KG1 (cell line): ENCODE measurements at places on chromosomes 5 and 9.

DNA sequence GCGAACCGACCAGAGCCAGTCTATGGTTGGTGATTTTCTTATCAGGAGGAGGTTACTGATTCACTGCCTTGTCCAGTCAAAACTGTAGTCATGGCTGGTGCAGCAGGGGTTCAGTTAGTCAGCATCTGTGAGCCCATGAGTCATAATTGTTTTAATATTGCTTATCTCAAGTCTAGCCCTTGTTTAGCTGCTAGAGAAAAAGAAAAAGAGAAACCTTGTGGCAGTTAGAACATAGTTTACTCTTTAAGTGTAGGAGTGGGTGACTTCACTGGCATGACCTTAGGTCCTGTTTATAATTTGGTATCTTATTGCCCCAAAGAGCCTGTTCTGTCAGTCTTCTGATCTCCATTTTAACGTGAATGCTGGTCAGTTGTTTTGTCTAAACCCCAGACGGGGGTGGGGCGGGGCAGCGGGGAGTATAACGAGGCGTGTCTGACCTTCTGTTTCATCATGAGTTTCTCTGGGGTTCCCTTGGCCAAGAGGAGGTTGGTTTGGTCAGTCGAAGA is 76.9 kb upstream of the NFIL3 start:
- no peak for DNase-seq

- DNase-seq = no peak
Measured at GRCh38 chr5:87190041-87190440, 77.6 kb upstream of the RASA1 start.

DNA sequence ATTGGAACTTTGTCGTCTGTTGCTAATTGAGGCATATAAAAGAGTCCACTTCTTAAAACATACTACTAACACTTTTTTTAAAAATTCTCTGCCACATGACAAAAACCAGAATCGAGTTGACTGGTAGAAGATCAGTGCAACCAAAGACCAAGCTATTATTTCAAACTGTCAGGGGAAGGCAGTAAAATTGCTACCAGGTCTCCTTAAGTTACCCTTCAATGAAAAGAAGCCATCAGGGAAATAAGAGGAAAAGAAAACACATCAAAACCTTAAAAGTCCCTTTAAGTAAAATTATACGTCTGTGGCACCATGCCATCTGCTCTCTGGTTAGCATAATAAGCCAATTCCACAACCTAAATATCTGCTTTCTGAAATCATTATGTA is 9.6 kb downstream of the ZNF608 start:
- DNase-seq = no peak

- no peak for DNase-seq
Measured at GRCh38 chr5:9621379-9621903, 8.7 kb downstream of the TAS2R1 start.

DNA sequence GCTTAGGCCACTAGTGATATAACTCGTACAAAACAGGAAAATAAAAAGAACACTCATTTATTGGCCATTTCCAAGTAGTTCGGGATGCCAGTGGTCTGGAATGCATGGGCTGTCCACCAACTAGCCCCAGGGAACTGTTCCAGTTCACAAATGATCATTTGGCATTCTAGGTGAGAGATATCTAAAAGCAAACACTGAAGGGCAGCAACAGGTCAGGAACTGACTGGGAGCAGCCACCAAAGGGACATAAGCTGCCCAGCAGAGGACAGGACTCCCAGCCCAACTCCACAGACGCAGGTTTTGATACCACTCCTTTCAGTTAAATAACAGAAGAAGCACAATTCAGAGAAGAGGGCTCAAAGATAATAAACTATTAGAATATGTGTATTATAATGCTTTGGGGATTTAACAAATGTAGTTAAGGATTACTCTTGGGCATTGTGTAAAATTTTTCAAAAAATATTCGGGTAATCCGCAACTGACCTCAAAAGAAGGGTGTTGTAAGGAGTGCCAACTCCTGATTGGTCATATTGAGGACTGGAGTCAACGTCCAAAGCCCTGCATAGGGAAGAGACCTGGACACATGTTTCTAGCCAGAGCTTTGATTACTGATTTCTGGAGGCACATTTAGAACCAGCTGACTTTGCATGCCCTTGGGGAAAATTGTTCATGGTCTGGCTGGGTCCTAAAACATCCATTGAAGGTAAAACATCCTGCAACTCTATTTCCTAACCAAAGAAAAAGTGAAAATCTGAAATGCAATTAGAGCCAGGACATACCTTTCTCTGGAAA is 320.0 kb downstream of the DNAH5 start:
- no peak for DNase-seq

GRCh38 chr9:77661566-77662085 is 13.5 kb upstream of the GNA14 start:
- DNase-seq = no peak

- no peak for DNase-seq
Measured at GRCh38 chr5:132812123-132812765, 858 bp upstream of the SOWAHA start.

DNA sequence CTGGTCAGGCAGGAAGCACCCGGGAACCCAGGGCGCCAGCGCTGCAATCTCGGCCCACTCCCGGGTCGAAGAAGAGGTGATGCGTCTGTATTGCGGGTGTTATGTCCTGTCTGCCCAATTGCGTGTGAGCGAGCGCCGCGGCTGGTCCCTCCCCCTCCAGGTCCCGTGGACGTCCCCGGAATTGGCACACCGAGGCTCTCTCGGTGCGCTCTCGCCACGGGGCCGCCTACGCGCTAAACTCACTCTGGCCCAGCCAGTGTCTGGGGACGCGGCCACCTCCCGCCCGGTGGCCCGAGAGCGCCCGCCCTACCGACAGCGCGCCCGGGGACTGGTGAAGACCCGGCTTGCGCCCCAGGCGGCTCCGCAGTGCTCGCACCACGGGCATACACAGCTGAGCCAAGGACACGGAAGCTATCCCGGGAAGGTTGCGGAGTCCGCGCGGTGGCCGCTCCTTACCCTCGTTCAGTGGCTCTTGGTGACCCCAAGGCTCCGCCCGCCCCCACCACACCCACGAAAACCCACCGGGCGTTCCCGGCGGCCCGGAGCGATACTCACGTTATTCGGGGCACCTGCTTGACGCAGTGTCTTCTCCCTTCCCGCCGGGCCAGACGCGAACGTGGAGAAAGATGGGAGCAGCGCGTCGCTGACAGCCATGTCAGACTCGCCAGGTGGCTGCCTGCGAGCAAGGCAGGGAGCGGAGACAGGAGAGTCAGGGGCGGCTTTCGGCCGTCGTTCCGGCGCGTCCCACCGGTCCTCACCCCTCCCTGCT is 1.0 kb downstream of the KLF4 start:
- no peak for DNase-seq
